ENCODE measurements at places on chromosomes 2 and 18.

DNA sequence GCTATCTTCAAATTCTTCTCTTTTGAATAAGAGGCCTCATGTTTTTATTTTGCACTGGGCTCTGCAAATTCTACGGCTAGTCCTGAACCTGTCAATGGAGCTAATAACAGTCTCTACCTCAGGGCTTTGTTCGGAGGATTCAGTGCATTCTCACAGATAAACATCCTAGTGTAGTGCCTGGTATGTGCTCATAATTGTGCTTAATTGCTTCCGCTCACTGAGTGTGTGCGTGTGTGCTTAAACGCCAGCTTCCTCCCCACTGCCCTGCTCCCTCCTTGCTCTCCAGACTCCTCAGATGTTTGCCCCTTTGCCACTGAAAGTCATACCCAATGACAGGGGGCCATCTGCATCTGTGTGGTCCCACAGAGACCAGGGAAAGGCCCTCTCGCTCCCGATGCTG is 6.7 kb downstream of the GYPC start:
- no peak for DNase-seq

DNA sequence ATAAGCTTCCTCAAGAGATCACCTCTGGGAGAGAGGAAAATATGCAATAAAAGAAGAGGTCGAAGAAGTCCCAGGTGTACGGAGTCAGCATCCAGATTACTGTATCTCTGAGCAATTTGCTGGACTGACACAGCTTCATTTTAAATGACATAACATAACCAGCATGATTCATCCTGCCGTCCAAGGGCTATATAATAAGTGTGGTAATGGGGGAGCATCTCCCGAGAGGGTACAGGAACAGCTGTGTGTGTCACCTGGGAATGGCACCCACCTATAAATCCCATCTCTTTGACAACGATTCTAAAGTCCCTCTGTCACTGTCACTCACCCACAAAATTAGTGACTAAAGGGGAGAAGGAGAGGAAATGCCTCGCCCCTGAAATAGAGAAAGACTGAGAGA is 19.3 kb upstream of the FZD7 start:
- DNase-seq = no peak

- peak; percentile 74 for DNase-seq
These were observed 18.3 kb upstream of the ARHGAP15 start for GRCh38 chr2:143110758-143111428.

DNA sequence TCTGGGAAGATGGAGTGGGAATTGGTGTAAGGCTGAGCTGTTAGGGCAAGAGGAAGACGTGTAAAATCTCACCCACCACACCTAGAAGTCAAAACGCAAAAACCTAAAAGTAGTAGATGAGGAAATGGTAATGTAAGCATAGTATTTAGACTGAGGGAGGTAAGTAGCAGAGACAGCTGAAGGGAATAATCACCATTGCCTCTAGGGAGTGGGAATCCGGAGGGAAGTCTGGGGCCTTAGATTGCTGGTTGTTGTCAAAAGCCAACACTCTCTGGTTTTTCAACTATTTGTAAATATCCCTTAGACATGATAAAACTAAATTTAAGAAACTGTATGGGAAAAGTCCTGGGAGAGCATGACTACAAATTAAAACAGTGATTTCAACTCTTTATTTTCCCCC is 28.7 kb upstream of the MYCN start:
- no peak for DNase-seq

DNA sequence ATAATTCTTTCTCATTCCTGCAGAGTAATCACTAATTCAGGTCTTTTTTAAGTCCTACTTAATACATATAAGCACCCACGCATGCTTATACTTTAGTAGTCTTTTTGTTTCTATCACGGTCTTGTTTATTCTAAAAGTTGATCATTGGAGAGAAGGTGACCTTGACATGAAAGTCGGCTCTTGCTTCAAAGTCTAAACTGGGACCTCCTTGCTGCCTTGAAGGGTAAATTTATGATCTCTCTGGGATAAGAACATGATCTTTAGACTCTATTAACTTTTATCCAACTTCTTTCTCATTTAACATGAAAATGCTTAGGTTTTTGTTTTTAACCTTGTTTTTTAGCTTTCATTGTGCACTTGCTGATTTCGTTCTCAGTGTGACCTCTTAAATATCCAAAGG is 792.3 kb downstream of the DPP10 start:
- no peak for DNase-seq

GRCh38 chr2:212536817-212537725 is 1.5 kb downstream of the ERBB4 start:
- DNase-seq = no peak

DNA sequence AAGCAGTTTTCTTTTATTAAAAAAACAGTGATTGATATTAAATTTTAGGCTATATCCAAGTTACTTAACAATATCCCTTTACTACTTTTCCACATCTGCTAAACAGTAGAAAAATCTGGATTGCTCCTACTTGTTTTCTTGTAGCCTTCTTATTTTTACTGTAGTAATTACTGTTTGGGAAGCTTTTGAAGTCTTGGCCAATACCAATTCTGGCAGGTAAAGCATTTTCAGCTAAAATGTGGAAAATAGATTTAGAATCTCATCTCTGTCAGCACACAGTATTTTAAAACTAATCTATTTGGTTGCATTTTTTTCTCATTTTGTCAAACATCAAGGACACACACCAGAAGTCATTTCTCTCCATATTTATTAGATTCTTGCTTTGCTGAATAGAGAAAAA is 1485.7 kb upstream of the PIK3C3 start:
- no peak for DNase-seq

GRCh38 chr2:30161929-30162706 is 15.3 kb downstream of the YPEL5 start:
- DNase-seq = no peak

DNA sequence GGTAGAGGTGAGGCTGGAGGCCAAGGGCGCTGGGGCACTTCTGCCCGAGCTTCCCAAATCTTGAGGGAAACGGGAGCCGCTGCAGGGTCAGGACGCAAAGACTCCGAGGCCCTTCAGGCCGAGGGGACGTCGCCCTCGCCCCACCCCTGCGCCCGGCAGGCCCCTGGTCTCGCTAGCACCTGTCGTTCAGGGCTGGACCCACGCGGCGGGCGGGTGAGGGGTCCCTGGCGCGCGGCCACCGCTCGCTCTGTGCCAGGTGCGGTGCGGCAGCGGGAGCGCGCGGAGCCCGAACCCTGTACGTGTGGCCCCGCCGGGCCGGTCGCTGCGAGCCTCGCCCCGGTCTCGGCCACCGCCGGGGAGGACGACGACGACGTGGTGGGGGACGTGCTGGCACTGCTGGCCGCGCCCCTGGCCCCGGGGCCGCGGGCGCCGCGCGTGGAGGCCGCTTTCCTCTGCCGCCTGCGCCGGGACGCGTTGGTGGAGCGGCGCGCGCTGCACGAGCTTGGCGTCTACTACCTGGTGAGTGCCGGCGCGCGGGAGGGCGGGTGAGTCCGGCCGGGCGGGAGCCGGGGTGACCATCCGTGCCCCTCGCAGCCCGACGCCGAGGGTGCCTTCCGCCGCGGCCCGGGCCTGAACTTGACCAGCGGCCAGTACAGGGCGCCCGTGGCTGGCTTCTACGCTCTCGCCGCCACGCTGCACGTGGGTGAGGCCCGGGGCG is 4.9 kb downstream of the ERFE start:
- DNase-seq = no peak

DNA sequence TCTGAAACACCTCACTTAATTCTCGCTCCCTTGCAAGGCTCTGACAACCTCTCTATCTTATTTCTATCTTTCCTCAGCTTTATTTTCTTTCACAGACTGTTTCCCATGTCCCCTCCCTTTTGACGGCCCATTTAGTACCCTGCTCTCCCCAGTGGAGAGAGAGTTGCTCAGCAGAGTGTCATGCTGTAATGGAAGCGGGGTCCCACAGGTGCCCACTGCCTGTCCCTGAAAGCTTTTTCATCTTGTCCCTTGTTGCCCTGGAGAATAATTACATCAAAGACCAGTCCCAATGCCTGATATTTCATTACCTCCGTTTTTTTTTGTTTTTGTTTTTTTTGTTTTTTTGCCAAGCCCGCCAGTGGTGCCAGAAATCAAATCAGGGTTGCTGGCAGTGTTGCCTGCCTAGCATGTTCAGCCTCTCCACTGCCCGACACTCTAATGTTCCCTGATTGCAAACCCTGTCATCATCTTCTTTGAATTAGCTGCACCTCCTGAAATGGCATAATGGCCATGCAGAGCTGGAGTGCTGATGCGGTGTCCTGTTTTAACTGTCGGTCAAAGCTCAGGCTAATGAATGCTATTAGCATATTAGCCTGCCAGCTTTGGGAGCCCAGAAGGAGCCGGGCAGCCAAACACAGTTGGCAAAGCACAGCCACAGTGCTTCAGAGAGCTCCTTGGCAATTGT is 71.2 kb upstream of the CAVIN2 start:
- no peak for DNase-seq

GRCh38 chr2:203759690-203760365 is 53.4 kb downstream of the CD28 start:
- no peak for DNase-seq

- no peak for DNase-seq
These were observed 116.8 kb upstream of the SPRED2 start for GRCh38 chr2:65549257-65549627.

DNA sequence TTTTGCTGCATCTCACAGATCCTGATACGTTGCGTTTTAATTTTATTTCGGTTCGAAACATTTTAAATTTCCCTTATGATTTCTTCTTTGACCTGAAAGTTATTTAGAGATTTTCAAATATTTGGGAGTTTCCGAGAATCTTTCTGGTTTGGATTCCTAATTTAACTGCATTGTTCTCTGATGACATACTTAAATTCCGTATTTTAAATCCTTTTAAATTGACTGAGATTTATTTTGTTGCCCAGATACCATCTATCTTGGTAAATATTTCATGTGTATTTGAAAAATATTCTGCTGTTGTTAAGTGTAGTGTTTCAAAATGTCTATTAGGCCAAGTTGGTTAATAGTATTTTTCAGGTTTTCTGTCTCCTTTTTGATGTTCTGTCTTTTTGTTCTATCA is 37.7 kb downstream of the MROH2A start:
- DNase-seq = no peak

- peak; percentile 70 for DNase-seq
These were observed 24.0 kb downstream of the RAX start for GRCh38 chr18:59249199-59249774.

DNA sequence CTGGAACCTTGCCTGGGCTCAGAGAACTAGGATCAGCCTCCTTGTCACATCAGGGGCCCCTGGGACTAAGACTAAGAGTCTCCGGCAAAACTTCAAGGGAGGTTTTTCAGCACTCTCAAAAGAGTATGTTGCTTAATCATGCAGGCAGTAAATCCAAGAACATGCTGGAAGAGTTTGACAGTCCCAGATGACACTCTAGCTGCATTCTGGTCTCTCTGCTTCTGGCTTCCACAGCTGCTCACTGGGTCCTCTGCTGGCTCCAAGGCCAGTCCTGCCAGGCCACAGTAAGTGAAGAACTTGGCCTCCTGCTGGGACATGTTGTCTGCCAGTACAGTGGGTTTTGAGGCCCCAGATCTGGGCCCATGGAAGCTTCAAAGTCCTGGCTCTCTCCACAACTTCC is 45.2 kb upstream of the IL1RL1 start:
- no peak for DNase-seq

GRCh38 chr2:9002637-9003365 is 683 bp downstream of the MBOAT2 start:
- no peak for DNase-seq

- no peak for DNase-seq
These were observed 68.6 kb downstream of the NABP1 start for GRCh38 chr2:191746346-191747169.

- no peak for DNase-seq
These were observed 73.1 kb downstream of the RAB3GAP1 start for GRCh38 chr2:135124924-135125886.

- no peak for DNase-seq
These were observed 293.2 kb downstream of the ALK start for GRCh38 chr2:29628108-29628745.

- no peak for DNase-seq
These were observed 47.1 kb downstream of the COPS8 start for GRCh38 chr2:237132799-237133198.

GRCh38 chr2:121532894-121533293 is 2.2 kb downstream of the RNU4ATAC start:
- DNase-seq = peak; percentile 88

GRCh38 chr2:172113617-172114016 is 10.9 kb upstream of the DLX2 start:
- no peak for DNase-seq

DNA sequence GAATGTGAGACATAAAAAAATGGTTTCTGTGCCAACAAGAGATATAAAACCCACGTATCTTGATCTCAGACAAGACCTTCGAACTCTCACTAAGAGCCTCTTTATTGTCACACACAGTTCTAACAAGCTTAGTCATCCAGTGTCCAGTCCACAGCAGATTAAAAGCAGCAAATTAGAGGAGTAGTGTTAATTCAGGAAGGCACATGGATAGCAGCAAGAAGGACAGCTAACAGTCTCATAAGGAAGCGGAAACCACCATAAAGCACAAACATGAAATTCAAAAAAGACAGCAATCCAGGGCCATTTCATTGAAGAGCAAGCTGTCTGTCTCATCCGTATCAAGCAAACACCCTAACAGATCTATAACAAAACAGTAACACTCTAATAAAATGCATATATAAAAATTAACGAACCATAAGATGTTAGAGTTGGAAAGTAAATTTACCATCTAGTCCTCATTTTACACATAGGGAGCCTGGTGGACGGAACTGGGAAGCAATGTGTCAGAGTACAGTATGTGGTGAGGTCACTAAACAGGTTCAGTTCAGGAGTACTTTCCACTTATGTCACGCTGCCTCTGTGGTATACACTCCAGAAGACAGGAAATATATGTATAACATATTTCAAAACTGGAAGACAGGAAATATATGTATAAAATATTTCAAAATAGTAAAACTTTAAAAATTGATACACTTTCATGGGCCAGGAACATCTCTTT is 18.3 kb downstream of the AAK1 start:
- DNase-seq = no peak

DNA sequence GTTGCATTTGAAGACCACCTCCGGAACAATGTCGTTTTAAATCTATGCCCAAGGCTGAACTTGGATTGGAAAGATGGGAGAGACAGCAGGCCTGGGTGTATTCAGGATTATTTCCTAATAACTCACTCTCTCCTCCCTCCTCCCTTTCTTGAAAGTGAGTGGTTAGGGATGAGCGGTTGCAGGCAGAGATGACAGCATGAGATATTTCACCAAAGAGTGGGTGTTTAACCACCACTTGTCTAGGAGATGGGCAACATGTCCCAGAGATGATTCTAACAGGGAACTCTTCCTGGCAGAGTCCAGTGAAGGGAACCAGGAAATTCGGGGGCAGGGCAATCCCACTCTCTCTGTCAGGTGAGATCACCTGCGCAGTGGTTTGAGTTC is 123.2 kb downstream of the KCTD1 start:
- no peak for DNase-seq

DNA sequence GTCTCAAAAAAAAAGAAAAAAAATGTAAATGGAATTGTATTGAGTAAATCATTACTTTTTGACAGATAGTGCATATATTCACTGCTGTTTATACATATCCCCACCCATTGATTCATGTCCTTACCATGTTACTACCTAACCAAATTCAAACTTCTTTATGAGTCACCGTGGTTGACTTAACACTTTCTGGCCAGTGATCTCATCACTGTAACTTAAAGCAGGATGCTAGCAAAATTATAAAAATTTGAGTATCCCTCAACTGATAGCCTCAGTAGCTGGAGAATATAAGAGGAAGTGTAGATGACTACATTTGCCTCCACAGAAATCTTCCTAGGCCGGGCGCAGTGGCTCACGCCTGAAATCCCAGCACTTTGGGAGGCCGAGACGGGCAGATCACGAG is 13.4 kb downstream of the CNOT9 start:
- DNase-seq = no peak

Measured in MM.1S (cell line).